ENCODE measurements at places on chromosomes 6 and 20.

- DNase-seq = no peak
Observed at GRCh38 chr20:644692-645317, 8.2 kb downstream of the SRXN1 start.

DNA sequence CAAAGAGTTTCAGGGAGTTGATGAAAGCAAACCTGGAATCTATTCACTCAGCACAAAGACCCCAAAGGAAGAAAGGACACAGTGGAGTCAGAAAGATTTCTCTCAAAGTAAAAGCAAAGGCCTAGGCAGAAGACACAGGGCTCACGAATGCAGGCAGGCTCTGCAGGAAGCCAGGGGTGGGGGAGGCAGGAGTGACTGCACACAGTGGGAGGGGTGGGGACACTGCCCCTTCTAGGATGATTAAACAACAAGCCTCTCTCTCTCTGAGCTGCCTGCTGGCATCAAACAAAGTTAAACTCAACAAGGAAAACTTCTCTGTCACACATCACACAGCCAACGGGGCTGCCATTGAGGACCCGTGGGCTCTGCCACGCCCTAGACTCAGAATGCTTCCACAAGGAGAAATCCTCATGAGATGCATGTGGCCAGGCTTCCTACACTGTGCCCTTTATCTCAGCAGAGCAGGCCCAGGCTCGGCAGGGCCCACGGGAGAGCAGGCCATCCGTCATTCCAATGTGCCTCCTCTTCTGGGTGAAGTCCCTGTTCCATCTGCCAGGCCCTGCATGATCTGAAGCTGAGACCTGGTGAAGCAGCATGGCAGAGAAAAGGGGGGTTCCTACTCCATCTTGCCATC, 70.1 kb downstream of the RAMACL start:
- DNase-seq = no peak

- no peak for DNase-seq
Observed at GRCh38 chr6:158040051-158040803, 58.6 kb downstream of the SYNJ2 start.

DNA sequence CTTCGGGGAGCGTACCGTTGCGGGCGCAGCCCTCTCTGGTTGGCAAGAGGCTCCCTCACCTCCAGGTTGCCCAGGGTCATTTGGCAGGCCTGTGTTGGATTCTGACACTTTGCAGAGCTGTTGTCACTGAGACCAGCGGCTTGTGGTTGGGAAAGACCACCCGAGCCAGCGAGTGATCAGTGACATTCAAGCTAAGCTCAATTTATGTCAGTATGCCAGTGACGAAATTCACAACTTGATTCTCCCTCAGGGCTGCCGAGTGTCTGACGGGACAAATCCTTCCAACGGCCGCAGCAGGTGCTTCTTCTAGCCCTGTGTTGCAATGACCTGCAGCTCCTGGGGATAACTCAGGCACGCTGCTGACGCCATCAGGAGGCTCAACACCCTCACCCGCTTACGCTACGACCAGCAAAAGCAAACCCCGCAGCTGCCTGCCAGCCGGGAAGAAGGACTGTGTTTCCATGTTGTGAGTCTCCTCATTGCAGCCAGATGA, 16.9 kb upstream of the SLC22A2 start:
- no peak for DNase-seq

DNA sequence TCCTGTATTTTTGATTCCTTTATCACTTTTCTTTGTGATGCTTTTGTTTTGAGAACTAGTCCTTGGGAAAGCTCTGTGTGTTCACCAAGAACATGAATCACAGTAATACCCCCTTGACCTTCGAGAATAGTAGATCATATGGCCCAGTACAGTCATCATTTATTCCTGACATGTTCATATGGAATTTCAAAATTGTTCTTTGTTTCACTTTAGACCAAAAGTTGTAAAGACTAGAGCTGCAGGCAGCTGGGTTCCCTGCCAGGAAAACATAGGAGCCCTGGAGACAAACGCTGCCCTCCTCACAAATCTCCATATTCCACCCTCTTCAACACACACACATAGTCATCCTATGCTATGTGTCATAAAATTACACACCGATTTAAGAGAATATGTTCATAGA, 621.2 kb upstream of the EYS start:
- DNase-seq = no peak

- DNase-seq = no peak
Observed at GRCh38 chr6:73800997-73801396, 105.0 kb downstream of the CD109 start.

GRCh38 chr6:103838457-103838856, 1021.3 kb downstream of the HACE1 start:
- DNase-seq = no peak

DNA sequence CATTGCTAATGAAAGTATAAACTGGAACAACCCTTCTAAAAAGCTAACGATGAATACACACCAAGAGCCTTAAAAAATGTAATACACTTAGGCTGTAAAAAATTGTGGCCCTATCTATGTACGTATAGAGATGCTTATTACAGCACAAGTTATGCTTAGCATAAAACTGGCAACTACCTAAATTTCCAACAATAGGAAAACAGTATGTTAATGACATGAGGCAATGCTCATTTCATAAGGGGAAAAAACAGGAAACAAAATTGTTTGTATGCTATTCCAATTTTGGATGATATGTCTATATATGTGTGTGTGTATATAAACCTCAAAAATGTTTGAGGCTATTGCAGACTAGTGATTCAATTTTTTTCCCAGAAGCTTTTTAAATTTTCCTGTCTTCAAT, 82.5 kb downstream of the DTNBP1 start:
- no peak for DNase-seq

GRCh38 chr20:35014537-35014936, 58.9 kb downstream of the MYH7B start:
- DNase-seq = no peak

- no peak for DNase-seq
Observed at GRCh38 chr20:12211361-12211760, 293.7 kb downstream of the BTBD3 start.

DNA sequence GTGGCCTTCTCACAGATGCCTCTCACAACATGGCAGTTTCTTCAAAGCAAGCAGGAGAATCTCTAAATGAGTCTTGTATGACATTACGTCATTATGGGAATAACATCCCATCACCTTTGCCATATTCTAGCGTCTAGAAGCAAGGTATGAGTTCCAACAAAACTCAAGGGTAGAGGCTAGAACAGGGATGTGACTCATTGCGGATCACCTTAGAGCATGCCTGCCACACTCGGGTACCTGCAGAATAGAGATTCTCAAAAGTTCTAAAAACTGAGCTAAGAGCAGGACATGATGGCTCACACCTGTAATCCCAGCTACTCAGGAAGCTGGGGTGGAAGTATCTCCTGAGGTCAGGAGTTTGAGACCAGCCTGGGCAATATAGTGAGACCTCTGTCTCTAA, 182.8 kb downstream of the SLC16A10 start:
- no peak for DNase-seq

- no peak for DNase-seq
Observed at GRCh38 chr6:8170245-8170644, 67.9 kb upstream of the EEF1E1 start.

GRCh38 chr20:47789081-47789763, 3.9 kb upstream of the SULF2 start:
- no peak for DNase-seq

- DNase-seq = peak; percentile 82
Observed at GRCh38 chr6:36985808-36986703, at the start of gene MTCH1. TSS of gene MTCH1 (minus strand) at chr6:36986196. CDS start at chr6:36986173, 23 bp downstream.

DNA sequence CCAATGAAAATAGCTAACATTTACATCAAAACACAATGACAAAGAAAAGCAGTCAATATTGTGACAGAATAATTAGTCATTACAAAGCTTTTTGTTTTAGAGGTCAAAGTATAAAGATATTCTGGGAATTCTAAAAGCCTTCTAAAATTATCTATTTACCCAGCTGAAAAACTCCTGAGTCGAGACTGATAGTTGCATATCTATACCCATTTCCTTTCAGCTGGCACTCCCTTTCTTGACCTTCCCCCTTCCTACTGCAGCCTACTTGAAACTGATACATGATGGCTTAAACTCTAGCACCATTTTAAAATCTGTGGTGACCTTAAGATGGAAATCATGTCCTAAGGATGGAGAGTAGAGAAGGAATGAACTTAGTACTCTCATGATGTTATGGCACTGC, 38.6 kb downstream of the LMBRD1 start:
- DNase-seq = no peak

Data from stimulated activated CD4-positive, alpha-beta T cell treated with anti-CD3 and anti-CD28 coated beads, Interleukin-1b, Interleukin-23, amount 100 ng/mL, for 4 hours (primary cell).